Psoas muscle (tissue), 8 donors: ENCODE measurements at places on chromosomes 5 and 9.

DNA sequence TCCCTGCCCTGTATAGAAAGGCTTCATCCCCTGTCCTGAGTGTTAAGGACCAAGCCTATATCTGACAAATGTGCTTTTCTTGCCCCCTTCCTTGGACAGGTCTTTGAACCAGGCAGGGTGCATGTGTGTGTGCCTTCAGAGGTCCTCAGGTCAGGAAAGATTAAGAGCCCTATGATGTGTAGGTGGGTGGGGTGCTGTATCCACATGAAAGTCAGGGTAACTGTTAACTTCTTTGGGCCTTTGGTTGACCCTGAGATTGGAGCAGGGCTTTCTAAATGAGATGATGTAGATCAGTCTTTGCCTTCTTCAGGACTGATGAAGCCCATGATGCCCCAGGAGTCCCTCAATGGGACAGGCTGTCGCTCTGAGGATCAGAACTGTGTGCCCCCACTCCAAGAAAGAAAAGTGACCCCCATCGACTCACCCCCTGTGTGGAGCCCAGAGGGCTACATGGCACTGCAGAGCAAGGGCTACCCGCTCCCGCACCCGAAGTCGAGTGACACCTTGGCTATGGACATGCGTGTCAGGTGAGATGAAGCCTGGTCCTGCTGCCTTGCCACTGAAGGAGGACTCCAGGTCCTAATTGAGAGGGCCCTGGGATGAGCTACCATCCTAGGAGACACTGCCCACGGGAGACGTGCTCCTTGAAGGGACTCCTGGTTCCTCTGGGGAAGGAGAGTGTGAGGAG is 29.4 kb upstream of the POMT1 start:
- DNase-seq, result peak; percentile 32

- DNase-seq, result no peak
Measured at GRCh38 chr5:97915106-97915505, 732.1 kb upstream of the RIOK2 start.

- no peak for DNase-seq
Measured at GRCh38 chr5:136108180-136108611, 24.4 kb upstream of the SMAD5 start.

GRCh38 chr5:10854506-10855277 is 93.7 kb upstream of the DAP start:
- DNase-seq, result no peak

DNA sequence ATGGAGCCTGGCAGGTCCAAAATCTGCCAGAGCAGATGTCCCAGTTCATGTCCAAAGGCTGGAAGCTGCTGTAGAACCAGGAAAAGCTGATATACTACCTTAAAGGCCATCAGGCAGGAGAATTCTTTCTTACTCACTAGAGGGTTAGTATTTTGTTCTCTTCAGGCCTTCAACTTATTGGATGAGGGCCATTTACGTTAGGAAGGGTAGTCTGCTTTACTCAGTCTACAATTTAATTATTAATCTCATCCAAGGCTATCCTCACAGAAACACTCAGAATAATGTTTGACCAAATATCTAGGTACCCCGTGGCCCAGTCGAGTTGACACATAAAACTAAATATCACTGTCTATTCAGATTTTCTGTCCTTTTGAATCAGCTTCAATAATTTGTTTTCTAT is 437.4 kb downstream of the TLE4 start:
- DNase-seq, result no peak

DNA sequence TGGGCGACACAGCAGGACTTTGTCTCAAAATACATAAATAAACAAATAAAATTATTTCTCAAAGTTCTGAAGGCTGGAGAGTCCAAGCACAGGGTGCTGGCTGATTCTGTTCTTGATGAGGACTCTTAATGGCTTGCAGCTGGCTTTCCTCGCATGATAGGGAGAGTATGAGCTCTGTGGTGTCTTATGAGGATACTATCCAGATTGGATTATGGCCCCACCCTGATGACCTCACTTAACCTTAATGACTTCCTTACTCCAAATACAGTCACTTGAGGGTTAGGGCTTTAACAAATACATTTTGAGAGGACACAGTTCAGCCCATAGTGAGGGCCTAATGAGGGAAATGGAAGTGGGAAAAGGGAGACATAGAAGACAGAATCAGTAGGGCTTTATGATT is 87.7 kb downstream of the FOCAD start:
- no peak for DNase-seq

GRCh38 chr5:65822710-65823109 is 100.7 kb downstream of the NLN start:
- DNase-seq, result no peak
